ENCODE measurements at places on chromosomes 3 and 15.

DNA sequence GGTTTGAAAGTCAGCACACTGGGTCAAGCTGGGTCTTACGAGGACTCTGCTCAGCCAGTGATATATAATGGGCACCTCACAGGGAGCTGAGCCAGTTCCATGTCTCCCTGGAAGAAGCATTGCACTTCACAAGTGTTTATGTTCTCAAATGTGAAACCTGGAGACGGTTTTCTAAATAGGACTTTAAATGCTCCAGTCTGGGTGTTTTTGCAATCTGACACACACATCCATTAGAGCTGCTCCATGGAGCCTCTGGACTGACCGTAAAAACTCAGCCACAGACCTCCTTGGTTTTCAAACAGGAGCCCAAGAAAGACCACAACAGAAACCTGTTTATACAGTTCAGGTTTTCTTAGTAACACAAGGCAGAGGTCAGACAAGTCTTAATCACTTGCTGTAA lies 201.3 kb upstream of the LRIG1 start:
- no peak for DNase-seq

DNA sequence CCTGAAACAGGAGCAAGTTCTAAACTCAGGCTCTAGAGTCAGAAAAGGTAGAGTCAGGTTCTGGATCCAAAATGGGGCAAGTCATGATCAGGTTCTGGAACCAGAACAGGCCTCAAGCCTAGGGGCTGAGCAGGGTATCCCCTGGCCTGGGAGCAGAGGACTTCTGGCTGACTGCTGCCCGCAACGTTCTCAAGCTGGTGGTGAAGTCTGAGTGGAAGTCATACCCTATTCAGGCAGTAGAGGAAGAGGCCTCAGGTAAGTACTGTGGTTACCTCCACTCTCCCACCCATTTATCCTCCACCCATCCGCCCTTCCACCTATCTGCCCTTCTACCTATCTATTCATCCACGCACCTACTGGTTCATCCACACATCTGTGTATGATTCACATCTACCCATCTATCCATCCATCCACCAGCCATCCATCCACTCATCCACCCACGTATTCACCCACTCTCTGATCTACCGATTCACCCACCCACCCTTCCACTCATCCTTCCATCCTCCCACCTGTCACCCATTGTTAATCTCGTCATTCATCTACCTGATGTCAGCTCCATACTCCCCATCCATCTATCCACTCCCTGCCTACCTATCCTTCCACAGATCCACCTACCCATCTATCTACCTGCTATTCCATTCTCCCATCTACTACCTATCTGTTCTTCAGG lies 8.7 kb downstream of the TTLL3 start:
- no peak for DNase-seq

- no peak for DNase-seq
These were observed 75.7 kb downstream of the ATP10A start for GRCh38 chr15:25787381-25787780.

DNA sequence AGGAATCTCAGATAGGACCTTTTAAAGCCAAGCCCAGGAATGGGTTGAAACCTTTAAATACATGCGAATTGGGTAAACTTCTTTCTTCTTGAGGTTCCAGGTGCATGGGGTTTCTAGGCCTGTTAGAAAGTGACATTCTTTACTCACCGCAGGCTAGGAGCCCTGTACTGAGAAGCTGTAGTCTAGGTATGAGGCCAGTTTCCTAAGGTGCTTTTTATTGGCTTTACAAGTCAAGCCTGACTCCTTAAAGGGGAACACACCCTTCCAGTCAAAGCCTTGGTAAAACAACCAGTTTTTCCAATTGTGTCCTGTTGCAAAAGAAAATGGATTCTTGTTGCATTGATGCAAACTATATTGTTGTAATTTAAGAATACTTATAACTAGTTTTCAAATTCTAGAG lies 76.1 kb upstream of the ATP11B start:
- DNase-seq = no peak

- DNase-seq = no peak
These were observed 225.9 kb downstream of the FGF12 start for GRCh38 chr3:192501401-192501800.

DNA sequence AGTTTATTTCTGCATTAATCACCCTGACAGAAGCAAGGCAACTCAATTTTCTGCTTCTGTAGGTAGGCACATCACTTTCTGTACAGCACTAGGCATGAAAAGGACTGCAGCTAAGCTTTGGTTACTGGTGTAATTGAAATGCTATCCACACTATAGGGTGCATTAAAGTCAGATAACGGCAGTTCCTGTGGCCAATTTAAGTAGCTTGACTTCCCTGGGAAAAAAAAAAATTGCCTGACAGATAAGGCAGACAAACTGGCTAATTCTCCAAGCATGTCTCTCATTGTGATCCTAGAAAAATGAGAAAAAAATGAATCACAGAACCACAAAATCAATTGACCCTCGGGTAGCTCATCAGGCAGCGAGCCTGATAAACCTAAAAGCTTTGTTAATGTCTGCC lies 151.4 kb downstream of the MEIS2 start:
- no peak for DNase-seq

GRCh38 chr15:67145312-67145610 lies 79.9 kb downstream of the SMAD3 start:
- DNase-seq = no peak

DNA sequence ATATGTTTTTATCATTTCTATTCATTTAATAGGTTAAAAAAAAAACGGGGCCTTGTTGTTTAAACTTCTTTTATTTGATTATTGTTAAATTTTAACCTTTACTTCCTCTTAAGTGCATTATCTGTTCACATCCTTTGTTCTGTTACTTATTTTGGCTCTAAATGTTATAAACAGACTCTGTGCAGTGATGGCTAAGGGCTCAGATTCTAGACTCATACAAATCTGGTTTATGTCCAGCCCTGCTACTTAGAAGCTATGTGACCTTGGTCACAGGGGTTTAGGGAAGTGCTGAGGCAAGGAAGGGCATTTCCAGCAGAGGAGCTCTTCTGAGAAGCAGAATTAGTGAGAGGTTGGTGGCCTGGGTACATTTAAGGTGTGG lies 55.3 kb upstream of the VILL start:
- DNase-seq = no peak

- DNase-seq = no peak
These were observed 10.1 kb downstream of the TERC start for GRCh38 chr3:169754711-169755110.

DNA sequence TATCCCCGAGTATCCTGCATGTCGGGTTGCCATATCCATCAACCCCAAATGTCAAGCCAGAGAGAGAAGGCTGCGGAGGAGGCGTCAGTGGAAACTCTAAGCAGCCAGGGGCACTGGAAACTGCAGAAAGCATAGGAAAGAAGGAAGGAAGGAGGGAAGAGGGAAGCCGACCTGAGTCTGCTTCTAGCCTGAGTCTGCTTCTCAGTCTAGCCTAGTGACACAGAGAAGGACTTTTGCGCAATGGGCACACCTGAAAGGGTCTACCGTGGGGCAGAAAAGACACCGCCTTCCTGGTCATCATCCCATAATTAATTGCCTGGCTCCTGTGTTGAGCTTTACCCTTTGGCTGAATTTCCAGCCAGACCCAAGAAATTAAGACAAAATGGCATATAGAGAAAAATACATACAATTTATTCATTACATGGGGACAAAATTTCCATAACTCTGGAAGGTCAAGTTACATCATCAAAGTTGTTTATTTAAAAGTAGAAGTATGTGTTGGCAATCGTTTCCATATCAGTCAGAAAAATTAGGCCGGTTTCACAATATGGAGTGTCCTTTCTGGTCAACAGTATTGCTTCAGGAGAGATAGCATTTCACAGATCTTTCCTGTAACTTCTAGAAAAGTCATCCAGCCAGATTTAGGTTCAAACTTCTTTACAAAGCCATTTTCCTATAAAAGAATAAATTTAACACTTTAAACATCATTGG lies 10.3 kb downstream of the BCL2A1 start:
- DNase-seq = no peak

GRCh38 chr3:189690237-189690636 lies 59.0 kb downstream of the TP63 start:
- no peak for DNase-seq

DNA sequence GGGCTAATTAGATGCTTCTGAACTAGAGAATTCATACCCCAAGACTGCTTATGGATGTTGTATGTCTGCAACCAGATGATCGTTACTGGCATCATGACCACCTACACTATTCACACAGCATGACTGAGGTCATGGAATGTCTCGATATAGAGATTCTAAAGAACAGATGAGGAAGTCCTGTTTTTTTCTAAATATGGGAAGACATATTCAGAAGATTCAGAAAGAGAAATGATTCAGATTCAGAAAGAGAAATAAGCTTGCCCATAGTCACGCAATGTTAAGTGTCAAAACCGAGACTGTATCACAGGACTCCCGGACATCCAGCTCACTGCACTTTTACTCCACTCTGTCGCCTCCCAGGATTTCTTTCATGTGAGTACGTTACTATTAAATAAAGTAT lies 136.2 kb downstream of the TPRG1 start:
- DNase-seq = no peak

DNA sequence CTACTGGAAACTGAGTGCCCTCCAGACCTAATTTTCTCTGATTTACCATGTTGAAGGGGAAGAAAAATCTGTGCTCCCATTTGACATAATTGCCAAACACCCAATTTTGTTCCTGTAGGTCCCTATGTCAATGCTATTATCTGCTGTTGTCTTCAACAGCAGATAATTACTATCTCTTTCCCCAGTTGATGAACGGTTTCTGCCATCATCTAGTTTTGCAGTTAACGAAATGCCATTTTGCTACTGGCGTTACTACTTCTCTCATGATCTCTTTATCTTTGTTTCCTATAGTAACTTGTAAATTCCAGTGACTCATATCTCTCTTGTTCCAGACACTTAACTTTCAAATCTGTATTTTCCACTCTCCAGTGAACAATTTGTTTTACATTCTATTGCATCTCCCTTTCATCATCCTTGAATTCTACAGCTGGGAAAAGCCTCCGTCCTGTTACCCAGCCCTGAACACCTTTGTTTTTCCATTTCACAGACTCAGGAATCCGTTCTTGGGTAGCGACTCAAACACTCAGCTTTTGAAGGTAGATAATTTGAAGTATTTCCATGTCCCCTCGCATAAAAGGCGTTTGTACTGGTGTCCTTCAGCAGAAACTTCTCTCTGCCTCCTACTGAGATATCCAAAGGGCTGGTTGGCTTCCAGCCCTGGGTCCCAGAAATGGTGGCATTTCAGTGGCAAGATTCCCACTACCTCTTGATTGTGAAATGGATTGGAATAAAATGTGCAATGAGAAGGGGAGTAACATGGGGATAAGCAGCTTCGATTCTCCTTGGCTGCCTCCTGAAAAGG lies 111.7 kb downstream of the FOXB1 start:
- DNase-seq = no peak

GRCh38 chr3:178420033-178420432 lies 116.2 kb upstream of the KCNMB2 start:
- no peak for DNase-seq

DNA sequence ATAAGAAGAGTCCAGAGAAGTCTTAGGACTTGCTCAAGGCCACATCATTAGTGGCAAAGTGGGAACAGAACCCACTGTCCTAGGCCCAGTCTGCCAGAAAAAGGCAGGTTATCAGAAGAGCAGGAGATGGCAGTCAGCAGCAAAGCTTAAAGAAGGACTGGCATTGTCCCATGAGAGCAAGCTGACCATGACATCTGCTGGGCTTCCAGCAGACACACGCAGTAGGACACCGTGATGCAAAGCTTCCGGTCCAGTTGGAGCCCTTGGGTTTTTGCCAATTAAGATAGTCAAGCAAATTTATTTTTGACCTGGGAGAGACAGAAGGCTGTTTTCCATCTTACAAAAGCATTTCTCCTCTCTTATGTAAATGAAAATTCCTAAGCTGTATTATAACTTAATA lies 42.1 kb downstream of the ZBTB38 start:
- no peak for DNase-seq

DNA sequence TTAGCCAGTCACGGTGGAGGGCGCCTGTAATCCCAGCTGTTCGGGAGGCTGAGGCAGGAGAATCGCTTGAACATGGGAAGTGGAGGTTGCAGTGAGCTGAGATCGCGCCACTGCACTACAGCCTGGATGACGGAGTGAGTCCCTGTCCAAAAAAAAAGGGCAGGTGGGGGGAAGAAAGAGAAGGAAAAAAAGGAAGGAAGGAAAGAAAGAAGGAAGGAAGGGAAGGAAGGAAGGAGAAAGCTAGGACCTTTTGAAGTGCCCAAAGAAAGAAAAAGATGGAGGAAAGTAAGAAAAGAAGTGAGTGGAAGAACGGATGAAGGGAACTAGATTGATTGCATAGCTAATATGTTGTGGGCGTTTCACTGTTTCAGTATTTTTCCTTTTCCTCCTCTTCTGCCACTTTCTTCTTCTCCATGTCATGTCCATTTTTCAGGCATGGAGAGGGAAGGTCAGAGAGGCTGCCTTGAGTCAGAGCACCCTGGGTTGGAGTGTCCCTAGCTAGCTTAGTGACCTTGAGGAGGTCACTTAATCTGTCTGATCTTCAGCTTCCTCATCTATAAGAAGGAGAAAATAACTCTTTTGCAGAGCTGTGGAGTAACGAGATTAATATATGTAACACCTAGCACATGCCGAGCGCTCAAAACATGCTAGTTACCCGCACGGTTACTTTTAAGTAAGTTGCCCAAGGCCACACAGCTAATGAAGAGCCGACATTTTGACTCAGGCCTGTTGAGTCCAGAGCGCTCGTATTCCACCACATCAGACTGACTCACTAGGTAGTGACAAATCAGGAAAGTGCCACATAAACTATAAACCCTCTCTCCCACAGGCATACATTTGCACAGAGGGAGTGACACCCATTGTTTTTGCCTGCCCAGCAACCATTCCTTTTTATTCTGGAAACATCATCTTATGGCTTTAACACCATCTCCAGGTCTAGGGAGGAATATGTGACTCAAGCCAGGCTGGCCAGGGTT lies 42.2 kb downstream of the BHLHE40 start:
- DNase-seq = no peak

DNA sequence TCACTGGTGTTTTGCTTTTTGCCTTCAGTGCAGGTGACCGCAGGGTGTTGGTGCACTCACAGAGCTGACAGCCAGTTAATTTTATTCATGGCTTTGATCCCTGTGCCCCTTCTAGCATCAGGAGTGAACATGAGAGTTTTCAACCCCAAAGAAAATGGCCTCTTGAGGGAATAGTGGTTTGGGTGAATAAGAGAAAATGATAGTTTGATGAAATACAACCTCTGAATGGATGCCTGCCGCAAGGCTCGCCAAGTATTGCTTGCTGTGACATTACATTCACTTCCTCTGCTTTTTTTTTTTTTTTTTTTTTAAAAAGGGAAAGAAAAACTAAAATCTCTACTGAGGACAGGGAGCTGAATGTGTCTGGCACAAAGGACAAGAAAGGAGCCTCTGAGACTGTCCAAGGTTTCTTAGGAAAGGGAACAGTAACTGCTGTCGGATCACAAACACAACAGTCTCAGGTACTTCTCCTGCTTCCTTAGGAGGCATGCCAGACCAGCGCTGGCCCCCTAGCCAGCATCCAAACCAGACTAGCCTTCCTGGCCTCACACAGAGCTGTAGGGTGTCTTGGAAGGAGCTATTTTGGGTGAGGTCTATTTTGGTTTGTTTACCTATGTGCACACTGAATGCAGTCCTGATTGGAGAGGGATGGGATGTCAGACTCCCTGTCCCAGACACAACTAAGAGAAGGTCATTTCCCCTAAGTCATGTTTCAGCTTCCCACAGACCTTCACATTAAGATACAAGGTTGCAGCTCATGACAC lies 29.0 kb downstream of the CCDC80 start:
- no peak for DNase-seq

Measured in activated naive CD4-positive, alpha-beta T cell (primary cell).